Mucosa of gallbladder (tissue), 1 donor: ENCODE measurements at places on chromosomes 2 and 18. TPM values are rescaled to one million over a fixed set of nuclear protein-coding genes. Genes with fewer than 3 reads are reported as not detected.

Gene UGT1A4
- 5.2 TPM for total RNA-seq

Gene IGFBP2
- 27.7 TPM for total RNA-seq

Gene TIMM21
- 21.6 TPM for total RNA-seq

Gene RBM45
- 9.3 TPM for total RNA-seq

Gene ATOH8
- 9.0 TPM for total RNA-seq

Gene MYO7B
- 125 TPM for total RNA-seq

Gene ANKRD62
- not detected for total RNA-seq

Gene KCNJ3
- 5.3 TPM for total RNA-seq

Gene NRBP1
- total RNA-seq, result 90.1 TPM

Gene TRIP12
- 204 TPM for total RNA-seq

Gene PRKCE
- total RNA-seq, result 20.8 TPM

Gene SERPINB12
- total RNA-seq, result not detected

Gene EDAR
- total RNA-seq, result 2.0 TPM

Gene TNFRSF11A
- 38.9 TPM for total RNA-seq

Gene ADCY3
- 30.1 TPM for total RNA-seq

Gene DYSF
- total RNA-seq, result 12.8 TPM

Gene ANKRD12
- 62.8 TPM for total RNA-seq
